ENCODE measurements at places on chromosomes 6 and 20. TPM values are rescaled to one million over a fixed set of nuclear protein-coding genes. Genes with fewer than 3 reads are reported as not detected.

DNA sequence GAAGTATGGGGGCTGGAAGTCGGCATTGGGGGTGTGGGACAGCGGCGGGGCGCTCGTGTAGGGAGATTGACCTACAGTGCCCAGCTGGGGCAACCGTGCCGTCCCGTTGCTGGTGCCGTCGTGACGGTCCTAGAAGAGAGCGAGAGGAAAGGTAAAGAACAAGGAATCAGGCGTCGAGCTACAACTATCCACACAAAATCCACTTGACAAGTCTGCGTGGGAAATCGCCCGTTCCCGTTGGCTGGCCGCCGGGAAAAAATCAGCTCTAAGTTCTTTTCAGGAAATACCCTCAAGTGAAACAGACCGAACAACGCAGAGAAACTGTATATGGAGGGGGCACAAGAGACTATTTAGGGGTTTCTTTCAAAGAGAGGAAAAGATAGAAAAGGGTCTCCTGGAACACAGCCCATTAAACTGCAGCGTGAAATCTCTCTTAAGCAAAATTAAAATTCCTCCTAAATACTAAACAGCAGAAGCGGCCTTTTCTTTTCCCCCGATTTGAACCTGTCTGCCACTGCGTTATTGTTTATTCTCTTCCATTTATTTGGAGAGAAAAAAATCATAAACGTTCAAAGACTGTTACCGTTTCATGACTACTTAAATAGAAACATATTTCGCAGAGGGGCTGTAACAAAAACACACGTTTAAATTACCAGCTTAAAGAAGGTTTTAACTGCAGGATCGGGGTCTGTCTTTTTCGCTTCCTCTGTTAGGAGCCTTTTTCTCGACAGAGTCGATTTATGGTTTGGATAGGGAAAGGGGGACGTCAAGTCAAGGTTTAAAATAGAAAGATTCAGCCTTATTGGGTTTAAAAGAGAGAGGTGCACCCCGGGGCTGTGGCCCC, 4.4 kb downstream of the TFAP2A start:
- peak; percentile 25 for DNase-seq

DNA sequence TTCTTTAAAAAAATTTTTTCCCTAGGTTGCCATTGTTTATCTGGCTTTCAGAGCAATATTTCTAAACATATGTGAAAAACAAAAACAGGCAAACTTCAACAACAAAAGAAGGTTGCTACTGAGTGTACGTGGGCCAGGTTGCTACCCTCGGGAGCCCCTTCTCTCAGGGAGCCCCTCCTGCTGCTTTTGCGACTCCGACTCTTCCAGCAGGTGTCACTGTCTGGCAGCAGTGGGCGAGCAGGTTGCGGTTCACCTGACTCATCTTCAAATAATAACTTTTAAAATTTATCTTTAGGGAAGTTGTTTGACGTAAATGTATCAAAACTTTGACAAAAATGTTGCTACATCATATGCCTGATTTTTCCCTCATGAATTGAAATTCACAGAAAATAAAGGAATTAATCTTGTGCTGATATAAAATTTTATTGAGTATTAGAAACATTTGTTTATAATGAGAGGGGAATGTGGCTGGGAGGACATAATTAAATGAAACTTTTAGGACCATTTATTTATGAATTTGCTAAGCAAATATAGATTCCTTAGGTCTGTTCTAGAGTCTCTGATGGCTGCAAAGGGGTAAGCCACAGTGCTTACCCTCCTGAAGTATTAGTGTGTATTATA, 138.8 kb downstream of the HIVEP1 start:
- no peak for DNase-seq

- no peak for DNase-seq
These were observed 20.5 kb downstream of the TGM2 start for GRCh38 chr20:38144598-38144973.

DNA sequence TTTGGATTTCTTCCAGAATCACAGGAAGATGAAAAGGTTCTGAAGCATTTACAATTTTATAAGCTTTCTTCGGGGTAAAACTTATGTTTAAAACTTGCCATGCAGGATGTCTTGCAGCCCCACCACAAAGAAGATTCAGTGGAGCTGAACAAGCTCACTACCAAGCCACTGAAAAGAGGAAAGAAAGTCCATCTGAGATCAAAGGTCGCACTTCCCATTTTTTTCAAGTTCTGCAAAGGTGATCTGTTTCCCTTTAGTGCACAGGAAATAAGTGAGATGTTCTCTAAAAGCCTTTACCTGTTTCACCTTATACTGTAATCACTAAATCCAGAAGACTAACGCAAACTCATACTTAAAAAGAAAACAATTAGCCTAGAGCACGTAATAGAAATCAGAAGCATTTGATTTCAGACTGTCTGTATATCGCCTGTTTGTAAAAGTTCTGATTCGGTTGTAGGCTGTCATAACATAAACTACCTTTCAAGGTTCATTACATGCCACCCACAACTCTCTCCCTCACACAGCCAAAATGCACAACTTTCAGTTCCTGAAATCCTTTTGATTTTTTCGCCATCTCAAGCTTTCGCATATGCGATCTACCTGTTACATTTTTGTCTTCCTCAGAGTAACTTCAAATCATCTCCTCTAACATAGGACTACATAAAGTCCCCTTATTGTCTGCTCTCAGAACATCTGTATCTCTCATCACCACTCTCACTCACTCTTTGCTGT, 1.8 kb downstream of the ECHDC1 start:
- no peak for DNase-seq

DNA sequence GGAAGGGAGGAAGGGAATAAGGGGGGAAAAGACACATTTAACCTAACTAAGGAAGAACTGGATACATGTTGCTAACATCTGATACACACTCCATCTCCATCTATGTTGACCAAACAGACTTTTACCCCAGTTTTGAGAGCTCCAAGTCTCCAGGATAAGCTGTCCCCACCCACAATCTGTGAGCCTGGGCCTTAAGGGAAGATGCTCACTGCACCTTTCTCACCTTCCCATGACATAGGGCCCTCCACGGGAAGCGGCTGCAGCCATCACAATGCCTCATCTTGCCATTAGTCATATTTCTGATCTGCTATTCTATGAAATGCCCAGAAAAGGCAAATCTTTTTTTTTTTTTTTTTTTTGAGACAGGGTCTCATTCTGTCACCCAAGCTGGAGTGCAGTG, 126.6 kb upstream of the SALL4 start:
- DNase-seq: no peak

- no peak for DNase-seq
These were observed 804.1 kb downstream of the TFAP2A start for GRCh38 chr6:9610620-9611415.

DNA sequence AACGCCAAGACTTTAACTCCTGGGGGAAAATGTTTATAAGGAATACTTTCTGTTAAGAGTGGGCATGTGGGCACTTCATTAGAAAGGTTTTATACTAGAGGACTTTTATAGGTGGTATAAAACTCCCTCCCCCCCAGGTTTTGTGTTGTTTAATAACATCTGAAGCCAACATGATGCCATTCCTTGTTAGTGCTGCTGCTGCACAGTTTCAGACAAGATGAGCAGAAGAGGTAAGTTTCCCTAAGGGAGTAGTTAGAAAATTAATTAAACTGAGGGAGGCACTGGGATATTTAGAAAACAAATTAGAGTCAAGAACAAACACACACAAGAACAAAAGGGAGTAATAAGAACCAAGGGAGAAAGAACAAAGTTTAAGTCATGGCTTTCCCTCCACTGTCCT, 362.4 kb downstream of the GRIK2 start:
- DNase-seq: no peak

DNA sequence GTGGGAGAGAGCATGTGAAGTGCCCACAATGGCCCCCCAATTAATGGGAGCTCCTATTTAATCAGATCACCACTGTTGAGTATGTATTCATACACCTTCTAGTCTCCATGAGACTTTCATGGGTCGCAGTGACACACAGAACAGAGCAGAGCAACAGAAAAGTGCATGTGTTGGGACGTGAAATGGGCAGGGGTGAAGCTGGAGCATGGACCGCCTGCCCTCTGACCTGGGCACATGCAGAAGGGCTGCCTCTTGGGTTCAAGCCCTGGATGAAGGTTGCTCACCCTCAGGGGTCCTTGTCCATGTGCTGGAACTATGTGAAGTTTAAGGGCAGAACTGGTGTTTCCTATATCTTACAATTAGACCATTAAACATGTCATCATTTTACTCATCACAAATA, 106.0 kb upstream of the PHACTR3 start:
- no peak for DNase-seq

DNA sequence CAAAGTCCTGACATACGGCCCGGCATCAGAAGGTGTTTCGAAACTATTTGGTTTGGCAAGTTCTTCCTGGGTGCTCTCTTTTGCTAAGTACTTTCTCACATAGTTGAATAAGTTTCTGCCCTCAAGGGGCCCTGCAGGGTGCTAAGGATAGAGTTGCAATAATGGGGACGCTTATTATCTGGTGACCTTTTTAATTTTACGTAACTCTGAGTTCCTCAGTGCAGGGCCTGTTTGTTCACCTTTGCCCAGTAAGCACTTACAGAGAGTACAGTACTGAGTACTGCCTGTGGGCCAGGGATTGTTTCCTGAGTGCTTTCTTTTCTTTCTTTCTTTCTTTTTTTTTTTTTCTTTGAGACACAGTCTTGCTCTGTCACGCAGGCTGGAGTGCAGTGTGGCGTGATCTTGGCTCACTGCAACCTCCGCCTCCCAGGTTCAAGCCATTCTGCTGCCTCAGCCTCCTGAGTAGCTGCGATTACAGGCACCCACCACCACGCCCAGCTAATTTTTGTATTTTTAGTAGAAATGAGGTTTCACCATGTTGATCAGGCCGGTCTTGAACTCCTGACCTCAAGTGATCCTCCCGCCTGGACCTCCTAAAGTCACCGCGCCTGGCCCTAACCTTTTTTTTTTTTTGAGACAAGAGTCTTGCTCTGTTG, 4.5 kb upstream of the PXMP4 start:
- DNase-seq: no peak

GRCh38 chr20:62824476-62825332, 7.9 kb downstream of the COL9A3 start:
- DNase-seq: no peak

- DNase-seq: no peak
These were observed 694.4 kb upstream of the CITED2 start for GRCh38 chr6:140068801-140069200.

- no peak for DNase-seq
These were observed 32.9 kb downstream of the RNF217 start for GRCh38 chr6:124995131-124995530.

- DNase-seq: no peak
These were observed 49.7 kb downstream of the NOL4L start for GRCh38 chr20:32535316-32535952.

- no peak for DNase-seq
These were observed 21.6 kb upstream of the TBC1D7 start for GRCh38 chr6:13349811-13350506.

Gene ZKSCAN8
- total RNA-seq: 24.2 TPM

Gene SLC4A11
- 6.7 TPM for total RNA-seq

Gene CYP21A2
- total RNA-seq: 0.17 TPM

Gene SIRPA
- 32.6 TPM for total RNA-seq

Gene AP5S1
- total RNA-seq: 14.9 TPM

Gene ZNF165
- total RNA-seq: 6.5 TPM
